Fibroblast of skin of scalp (primary cell): ENCODE measurements at places on chromosomes 2 and 18.

GRCh38 chr2:178265851-178266250, 71.5 kb downstream of the OSBPL6 start:
- DNase-seq: no peak

GRCh38 chr2:200962811-200963123, 693 bp downstream of the ORC2 start:
- no peak for DNase-seq

GRCh38 chr2:6557737-6558136, 308.0 kb downstream of the CMPK2 start:
- no peak for DNase-seq

DNA sequence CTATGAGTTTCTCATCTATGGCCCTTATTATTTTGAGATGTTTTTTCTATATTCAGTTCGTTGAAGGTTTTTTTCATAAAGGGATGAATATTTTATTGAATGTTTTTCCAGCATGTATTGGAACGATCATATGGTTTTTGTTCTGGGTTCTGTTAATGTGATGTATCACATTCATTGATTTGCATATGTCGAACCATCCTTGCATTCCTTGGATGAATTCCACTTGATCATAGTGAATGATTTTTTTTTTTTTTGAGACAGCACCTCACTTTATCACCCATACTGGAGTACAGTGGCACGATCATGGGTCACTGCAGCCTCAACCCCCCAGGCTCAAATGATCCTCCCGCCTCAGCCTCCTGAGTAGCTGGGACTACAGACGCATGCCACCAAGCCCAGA, 5.5 kb upstream of the NEMP2 start:
- no peak for DNase-seq

DNA sequence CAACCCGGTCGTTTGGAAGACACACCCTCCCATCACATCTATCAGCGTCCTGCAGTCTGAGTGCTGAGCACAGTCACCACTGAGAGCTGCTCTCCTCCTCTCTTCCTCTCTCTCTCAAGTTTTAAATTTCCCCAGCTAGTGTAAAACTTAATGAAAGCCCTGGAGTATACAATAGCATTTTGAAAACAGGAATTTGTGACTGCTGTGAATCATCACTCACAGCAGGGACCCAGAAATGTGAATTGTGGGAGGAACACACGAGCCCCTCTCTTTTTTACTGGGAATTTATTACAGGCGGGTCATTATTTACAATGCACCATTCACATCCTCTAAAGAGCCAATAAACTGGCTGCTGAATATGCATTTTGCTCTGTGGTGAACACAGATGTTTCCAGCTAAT, 185.0 kb upstream of the SMIM21 start:
- peak; percentile 45 for DNase-seq

DNA sequence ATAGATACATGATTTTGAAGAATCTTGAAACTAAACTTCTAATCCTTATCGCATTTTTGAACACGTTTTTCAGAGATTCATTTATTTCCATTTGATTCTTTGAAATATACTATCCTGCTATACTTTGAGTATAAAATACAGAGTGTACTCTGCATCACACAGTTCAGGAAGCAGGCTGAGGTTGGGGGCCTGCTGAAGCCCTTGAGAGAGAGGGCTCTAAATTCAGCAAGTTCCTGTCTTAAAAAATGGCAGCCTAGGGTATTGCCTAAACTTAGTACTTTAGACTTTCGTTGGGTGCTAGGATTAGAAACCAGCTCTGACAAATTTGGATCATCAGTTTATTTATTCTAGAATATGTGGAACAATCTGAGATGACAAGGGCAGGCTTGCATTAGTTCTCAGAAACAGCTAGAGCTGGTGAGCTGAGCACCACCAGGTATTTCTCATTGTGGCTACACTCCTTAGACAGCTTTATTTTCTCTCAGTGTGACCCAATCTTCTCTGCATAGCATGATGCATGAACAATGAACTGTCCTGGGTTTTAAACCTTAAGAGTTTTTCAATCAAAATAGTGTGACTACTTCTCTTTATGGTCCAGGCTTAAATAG, 49.1 kb downstream of the TFPI start:
- DNase-seq: no peak

GRCh38 chr18:49561289-49562193, at the start of gene LIPG:
TSS of gene LIPG (plus strand) at chr18:49562057. CDS start at chr18:49562309, 252 bp downstream.
- peak; percentile 38 for DNase-seq

DNA sequence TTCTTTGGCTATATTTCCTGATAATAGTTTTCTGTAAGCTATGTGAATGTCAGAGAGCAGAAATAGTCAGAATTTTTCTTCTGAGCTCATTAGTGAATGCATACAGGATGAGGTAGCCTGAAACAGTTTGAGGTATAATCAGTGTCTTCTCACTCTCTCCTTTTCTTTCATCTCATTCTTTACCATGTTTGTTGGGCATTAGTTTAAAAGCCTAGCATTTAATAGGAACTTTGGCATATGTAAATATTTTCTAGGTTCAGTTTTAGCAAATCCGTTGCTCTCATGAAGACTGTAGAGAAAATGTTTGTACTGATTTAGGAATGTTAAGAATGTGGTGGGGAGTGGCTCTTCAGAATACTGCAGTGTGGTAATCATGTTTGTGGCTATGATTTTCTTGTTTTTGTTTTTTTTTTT, 119.4 kb downstream of the PARD3B start:
- peak; percentile 76 for DNase-seq

- DNase-seq: no peak
Measured at GRCh38 chr18:26711756-26712155, 153.8 kb downstream of the AQP4 start.

- no peak for DNase-seq
Measured at GRCh38 chr2:120570001-120570400, 165.7 kb upstream of the GLI2 start.

- DNase-seq: peak; percentile 97
Measured at GRCh38 chr18:54776282-54776977, 51.8 kb upstream of the RAB27B start.

DNA sequence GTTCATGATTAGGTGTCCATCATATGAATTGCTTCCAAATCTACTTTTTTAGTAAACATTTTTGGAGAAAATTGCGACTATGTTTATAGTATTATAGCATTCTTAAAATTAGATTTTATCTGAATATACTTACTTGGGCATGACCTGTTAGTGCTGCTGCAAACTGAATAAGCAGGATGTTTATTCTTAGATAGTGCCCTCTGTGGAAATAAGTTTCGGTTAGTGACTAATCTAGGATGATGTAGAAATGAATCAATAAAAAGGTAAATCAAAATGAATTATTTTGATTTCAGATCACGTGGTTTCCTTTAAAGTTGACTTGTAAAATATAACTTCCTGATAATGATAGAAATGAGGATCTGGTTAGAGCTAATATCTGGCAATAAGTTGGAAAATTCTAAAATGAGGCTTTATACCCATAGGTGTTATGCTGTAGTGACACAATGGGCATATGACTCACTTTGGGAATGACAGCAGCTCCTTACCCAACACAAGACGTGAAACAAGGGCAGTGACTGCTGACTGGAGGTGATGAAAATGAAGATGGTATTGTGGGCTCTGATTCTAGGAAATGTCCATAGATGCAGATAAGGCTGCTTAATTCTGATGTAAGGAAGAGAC, 165.8 kb upstream of the TCF4 start:
- no peak for DNase-seq

DNA sequence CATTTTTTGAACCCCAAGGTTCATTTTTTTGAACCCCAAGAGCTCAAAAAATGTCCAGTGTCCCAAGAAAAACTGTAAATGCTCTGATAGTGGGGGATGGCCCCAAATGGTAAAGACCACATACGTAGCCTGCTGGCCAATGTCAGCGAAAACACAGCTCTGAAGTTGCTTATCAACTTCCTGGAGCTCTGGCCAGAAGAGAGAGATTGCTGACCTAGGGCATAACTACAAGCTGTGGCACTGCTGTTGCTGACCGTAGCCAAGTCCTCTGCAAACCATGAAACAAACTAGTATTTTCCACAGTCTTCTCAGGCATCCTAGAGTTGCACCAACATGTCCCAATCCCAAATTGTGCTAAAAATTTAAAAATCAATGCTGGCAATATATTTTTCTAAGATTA, 50.9 kb downstream of the REEP1 start:
- DNase-seq: no peak

DNA sequence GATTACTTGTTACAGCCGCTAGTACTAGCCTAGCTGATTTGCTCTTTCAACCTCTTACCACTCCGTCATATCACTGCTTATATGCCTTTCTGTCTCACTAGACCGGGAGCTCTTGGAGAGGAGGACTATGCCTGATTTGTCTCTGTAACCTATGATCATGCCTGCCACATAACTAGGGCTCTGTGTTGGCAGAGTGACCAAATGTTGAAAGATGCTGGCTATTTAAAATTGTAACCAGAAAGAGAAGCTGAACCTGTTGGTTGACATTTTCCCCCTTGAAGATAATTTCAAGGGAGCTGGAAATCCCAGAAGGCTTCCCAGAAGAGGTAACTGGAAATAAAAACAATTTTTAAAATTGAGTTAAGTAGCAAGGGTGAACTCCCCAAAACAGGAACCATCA, 124.1 kb upstream of the MYCN start:
- no peak for DNase-seq

DNA sequence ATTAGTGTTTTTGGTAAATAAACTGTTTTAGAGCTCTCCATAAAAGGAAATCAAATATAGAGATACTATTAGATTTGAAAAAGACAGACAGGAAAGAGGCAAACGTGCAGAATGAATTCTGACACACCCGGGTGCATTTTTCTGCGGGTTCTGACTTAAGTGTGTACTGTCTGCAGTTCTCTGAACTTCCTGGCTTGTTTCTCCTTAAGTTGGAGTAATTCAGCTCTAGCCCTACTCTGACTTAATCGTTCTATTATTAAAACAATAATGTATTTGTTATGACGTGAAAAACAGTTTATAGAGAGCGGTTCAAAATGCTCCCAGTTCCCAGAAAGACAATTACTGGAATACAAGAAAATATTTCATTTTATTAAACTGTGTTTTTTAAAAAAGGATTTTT, 305.9 kb downstream of the ARHGAP15 start:
- peak; percentile 11 for DNase-seq

DNA sequence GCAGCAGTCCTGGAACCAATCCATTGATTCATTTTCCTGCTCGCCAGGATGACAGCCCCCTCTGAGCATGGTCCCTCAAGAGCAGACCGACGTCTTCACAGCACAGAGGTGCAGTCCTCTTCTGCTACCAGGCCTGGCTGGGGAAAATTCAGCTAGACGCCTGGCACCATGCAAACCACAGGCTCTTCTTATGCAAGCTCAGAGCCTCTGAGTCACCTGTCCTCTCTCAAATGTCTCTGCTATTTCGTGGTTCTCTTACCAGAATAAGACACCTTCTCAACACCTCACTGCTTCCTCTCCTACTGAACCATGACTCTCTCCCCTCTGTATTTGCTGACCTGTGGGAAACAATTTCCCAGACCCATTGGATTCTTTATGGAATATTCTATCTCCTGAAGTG, 79.8 kb upstream of the CYRIA start:
- DNase-seq: no peak

GRCh38 chr2:234476766-234477165, 20.1 kb downstream of the ARL4C start:
- no peak for DNase-seq

DNA sequence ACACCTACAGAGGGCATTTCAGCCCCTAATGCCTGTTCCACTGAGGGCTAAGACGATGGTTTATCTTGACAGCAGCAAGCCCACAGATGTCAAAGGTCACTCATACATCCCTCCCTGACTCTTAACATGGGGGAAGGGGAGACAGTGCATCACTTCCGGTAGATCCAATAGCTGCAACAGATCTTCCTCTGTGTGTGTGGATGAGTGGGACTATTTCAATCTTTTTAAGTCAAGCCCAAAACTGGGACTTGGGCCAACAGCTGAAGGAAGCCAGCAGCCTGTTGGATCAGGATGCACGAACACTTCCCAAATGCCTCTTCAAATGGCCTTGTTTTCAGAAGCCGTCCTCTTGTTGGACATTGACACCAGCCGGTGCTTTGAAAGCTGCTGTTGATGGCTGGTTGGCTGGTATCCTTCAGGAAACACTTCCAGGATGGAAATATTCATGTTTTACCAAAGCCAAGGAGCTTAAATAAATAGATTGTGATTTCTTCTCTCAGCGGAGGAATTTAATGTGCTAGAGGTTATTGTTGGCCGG, 59.2 kb downstream of the IL1R2 start:
- peak; percentile 81 for DNase-seq

DNA sequence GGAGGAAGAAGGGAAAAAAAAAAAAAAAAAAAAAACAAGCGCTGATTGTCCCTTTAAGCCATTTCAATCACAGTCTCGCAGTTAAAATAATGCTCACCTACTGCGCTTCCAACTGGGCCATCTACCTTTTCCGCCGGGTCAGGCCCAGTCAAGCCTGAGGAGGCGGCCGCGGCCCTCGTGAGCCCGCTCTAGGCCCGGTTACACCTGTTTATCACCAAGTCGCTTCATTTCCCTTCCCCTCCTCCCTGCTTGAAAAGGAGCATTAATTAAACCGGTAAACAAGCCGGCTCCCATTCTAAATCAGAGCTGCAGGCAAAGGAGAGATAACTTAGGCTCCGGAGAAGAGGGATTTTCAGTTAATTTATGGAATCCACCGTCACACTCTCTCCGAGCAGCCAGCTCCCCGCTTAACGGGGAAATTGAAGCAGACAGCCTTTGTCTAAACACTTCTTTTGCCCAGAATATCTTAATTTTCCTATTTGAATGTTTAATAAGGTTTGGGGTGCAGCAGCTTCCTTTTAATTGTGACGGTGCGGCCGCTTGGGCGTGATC, 140.1 kb upstream of the SIX3 start:
- DNase-seq: no peak
